Motor neuron (in vitro differentiated cells): ENCODE measurements at places on chromosomes 16 and 17.

GRCh38 chr16:11597235-11598095 lies 10.7 kb upstream of the LITAF start:
- ATAC-seq, result peak; percentile 75

GRCh38 chr17:54680410-54680809 lies 220.2 kb upstream of the TOM1L1 start:
- peak; percentile 80 for ATAC-seq

- no peak for ATAC-seq
Measured at GRCh38 chr16:85757341-85757822, 6.5 kb upstream of the C16orf74 start.

DNA sequence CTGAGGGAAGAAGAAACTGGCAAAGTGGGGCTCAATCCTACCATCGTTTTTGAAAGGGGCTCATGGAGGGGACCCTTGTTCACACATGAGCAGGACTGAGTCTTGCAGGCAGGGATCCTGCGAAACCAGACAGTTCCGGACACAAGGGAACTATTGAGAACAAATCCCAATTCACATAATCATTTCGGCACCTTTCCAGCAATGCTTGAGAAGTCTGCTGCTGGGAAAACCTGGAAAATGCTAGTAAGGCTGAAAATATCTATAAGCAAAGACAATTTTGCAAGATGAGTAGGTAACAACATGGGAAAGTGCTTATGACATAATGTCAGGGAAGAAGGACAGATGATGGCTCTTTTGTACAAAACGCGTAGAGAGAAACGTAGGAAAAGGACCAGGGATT lies 52.1 kb upstream of the BPTF start:
- ATAC-seq, result no peak

DNA sequence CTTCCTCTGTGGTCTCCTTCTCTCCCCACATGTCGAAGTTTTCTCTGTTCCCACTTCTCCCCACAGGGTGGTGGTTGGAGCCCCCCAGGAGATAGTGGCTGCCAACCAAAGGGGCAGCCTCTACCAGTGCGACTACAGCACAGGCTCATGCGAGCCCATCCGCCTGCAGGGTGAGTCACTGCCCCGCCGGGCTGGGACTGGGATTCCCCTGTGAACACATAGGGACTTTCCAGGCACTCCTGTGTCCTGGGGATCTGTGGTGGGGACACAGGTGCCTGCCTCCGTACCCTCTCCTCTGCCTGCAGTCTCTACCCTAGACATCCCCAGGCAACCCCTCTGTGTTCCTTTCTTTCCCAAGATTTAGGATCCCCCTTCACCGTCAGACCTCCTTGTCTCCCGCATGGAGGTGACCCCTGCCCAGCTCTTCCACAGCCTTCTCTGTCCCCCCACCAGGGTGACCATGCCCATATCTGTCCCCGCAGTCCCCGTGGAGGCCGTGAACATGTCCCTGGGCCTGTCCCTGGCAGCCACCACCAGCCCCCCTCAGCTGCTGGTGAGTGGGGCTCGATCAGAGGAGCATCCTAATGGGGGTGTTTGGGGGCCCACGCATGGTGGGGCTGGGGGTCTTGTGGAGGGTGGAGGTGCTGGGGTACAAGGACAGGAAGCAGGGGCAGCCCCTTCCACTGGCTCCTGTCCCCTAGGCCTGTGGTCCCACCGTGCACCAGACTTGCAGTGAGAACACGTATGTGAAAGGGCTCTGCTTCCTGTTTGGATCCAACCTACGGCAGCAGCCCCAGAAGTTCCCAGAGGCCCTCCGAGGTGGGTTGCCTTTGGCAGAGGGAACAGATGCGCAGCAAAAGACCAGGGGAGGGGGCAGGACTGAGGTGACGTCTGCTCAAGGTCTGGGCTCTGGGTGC lies 5.8 kb downstream of the ITGAM start:
- ATAC-seq, result no peak
